ENCODE measurements at places on chromosomes 1 and 21.

- DNase-seq = no peak
These were observed 6.7 kb upstream of the PTPN14 start for GRCh38 chr1:214557952-214558735.

DNA sequence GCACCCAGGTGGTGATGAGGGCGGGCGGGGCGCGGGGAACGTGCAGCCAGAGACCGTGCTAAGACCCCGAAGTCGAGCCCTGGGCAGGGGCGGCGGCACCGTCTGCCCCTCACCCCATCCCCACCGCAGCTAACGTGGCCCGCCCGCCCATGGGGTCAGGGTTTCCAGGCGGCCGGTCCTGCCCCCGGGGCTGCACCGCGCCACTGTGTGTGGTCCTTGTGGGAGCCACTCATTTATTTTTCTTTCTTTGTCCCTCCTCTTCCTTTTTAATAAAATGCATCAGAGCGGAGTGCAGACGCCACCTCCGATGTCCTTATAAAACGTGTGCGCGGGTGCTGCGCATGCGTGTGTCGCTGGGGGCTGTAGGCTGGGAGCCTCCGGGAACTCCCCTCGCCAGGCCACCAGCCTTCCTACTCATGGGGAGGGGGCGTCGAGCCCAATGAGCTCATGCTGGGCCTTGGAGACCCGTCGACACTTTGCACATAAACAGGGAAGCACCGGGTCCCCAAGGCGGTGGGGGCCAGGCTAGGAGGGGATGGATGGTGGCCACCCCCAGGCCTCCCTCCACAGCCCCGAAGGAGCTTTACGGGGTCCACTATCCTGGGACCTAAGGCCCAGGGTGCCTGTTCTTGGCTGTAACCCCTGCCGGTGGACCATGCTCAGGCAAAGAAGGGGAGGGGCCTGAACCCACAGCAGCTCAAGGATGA, 59.9 kb downstream of the WNT9A start:
- no peak for DNase-seq

DNA sequence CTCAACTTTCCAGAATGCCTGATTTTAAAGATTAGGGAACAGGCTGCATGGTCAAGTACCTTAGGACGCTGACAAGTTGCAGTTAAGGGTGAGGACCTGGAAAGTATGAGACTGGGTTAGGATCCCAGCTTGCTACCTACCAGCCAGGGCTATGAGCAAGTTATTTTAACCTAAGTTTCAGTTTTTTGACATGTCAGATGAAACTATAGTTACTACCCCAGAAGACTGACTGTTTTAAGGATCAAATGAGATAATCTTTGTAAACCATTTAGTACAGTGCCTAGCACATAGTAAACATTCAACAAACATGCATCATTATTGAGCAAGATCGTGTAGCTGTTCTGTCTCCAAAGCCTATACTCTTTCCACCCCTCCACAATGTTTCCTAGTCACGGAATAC, 14.4 kb downstream of the THEMIS2 start:
- DNase-seq = no peak

GRCh38 chr1:107138767-107139445, 1.9 kb upstream of the NTNG1 start:
- DNase-seq = no peak

DNA sequence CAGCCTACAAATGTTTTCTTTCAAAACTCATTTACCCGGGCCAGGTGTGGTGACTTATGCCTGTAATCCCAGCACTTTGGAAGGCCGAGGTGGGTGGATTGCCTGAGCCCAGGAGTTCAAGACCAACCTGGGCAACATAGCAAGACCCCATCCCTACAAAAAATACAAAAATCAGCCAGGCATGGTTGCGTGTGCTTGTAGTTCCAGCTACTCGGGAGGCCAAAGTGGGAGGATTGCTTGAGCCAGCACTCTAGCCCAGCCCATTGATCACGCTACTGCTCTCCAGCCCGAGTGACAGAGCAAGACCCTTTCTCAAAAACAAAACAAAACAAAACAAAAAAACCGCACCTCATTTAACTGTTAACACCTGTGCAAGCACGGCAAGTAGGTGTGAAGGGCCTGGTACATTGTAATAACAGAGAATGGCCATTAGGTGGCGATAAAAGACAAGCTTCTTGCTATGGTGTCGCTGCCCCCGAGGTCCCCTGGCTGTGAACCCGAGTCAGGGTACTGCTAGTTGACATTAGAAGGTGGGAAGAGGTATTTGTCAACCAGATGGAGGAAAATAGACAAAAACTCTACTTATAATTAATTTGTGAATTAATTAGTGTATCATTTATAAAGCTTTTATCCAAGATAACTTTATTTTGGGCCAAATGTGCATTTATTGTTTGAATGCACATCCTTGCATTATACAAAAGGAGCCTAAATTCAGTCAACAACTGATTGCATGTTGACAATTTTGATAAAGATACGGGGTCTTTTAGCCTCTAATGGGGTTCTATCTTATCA, 66.5 kb downstream of the SH3BGR start:
- peak; percentile 92 for DNase-seq

- DNase-seq = no peak
These were observed 18.0 kb downstream of the PODN start for GRCh38 chr1:53080041-53080440.

DNA sequence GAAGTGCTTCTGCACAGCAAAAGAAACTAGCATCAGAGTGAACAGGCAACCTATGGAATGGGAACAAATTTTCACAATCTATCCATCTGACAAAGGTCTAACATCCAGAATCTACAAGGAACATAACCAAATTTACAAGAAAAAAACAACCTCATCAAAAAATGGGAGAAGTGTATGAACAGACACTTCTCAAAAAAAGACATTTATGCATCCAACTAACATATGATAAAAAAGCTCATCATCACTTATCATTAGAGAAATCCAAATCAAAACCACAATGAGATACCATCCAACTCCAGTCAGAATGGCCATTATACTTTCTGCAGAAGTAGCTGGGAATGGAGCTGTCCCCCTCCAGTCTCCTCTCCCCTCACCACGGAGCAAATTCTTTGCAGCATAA, 2.9 kb upstream of the OR2M3 start:
- DNase-seq = no peak

- no peak for DNase-seq
These were observed 225.9 kb downstream of the SPATA17 start for GRCh38 chr1:217857061-217857460.

- no peak for DNase-seq
These were observed 6.2 kb upstream of the SLC5A9 start for GRCh38 chr1:48216313-48216712.

GRCh38 chr1:54951810-54952226, 28.6 kb upstream of the TMEM61 start:
- DNase-seq = no peak

DNA sequence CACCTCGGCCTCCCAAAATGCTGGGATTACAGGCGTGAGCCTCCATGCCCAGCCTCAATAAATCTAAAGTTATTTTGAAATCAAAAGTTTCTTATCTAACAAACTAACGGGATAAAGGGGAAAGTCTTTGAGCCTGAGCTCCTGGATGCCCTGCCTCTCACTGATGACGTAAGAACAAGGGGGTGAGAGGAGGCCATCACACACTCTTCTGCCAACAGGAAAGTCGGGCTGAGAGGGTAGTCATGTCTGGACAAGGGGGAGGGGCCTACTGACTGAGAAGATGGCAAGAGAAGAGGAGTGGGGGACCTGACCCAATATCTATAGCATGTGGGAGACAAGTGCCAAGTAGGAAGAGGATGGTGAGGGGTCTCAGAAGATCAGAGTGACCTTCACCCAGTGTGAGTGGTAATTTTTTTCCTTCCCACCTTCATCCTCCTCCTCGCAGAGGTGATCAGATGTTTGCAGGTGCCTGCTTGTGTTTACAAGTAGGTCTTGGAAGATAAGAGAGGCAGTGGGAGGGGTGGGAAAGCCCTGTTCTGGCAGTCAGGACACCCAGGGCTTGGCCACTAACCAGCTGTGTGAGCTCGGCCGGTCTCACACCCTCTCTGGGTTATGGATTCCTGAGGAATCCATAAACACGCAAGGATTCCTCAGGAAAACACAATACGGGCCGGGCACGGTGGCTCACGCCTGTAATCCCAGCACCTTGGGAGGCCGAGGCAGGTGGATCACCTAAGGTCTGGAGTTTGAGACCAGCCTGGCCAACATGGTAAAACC, 9.6 kb downstream of the UQCRHL start:
- no peak for DNase-seq

GRCh38 chr1:70892930-70893329, 154.7 kb downstream of the PTGER3 start:
- DNase-seq = no peak

DNA sequence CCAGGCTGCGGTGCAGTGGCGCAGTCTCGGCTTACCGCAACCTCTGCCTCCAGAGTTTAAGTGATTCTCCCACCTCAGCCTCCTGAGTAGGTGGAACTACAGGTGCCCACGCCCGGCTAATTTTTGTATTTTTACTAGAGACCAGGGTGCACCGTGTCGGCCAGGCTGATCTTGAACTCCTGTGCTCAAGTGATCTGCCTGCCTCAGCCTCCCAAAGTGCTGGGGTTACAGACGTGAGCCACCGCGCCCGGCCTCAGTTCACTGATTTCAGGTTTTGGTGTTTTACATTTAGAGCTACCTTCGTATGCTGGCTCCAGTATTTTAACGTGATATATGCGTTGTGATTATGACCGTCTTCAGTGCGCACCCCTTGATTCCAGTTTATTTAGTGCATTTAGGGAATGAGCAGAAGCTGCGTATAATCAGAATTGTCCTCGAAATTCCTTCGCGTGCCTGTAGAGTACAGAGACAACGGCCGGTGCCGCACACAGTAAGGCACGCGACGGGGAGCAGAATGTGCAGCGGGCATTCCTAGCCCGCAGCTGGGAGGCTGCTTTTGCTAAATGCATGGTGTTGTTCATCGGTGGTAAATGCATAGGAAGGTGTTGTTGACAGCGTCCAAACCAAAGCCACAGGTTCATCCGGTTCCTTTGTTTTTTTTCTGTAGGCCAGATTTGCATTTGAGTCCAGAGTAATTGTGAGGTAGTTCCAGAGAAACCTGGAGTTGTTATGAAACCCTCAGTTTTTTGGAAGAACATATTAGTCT, 48.9 kb upstream of the DIP2A start:
- DNase-seq = no peak

GRCh38 chr1:245285168-245285567, 130.4 kb downstream of the KIF26B start:
- DNase-seq = no peak

DNA sequence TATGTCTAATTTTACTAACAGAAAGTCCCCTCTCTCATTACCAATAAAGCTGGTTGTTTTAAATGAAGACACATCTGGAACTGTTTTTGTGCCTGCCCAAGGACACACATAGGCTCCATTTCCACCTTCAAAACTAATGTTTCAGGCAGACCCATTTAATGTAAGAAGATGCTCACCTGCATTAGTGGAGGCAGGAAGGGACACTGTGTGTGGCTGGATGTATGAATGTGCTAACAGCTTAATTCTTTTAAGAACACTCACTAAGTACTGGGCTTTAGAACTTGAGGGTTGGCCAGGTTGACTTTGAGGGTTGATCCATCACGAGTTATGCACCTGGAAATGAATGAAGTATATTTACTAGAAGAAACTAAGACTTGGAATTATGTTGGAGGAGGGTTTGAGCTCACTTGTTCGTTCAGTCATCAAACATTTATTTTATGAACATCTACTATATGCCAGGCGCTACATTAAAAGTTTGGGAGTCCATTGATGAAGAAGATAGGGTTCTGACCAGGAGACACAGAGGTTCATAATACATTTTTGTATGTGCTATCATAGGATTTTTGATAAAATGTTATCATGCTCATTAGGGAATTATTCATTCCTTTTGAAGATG, 5.4 kb downstream of the JUN start:
- DNase-seq = no peak

GRCh38 chr1:55369474-55369873, 154.3 kb upstream of the USP24 start:
- DNase-seq = no peak

All from MM.1S (cell line).